Activated naive CD8-positive, alpha-beta T cell treated with anti-CD3 and anti-CD28 coated beads, Interleukin-2, amount 10 ng/mL, durations not matched to agents 7 days and 5 days (primary cell): ENCODE measurements at places on chromosomes 1 and 21. TPM values are rescaled to one million over a fixed set of nuclear protein-coding genes. Genes with fewer than 3 reads are reported as not detected.

AQP10 gene
- total RNA-seq = not detected

S100A9 gene
- total RNA-seq = 4.5 TPM

S100A2 gene
- not detected for total RNA-seq

PRELP gene
- not detected for total RNA-seq

CLCC1 gene
- 19.3 TPM for total RNA-seq

NGF gene
- not detected for total RNA-seq

RABGAP1L gene
- 69.9 TPM for total RNA-seq

GRCh38 chr1:233406339-233406960 lies 78.9 kb downstream of the MAP3K21 start:
- no peak for DNase-seq
- H3K36me3 ChIP-seq = peaks cover 2% of the 10 kb centered on the region
- peak overlapping the region; percentile 2 for H3K27ac ChIP-seq
- peaks cover 20% of the 10 kb centered on the region for H3K27me3 ChIP-seq

GRCh38 chr1:61124078-61124477 lies 41.7 kb downstream of the NFIA start:
- H3K27ac ChIP-seq = no peak overlapping the region
- H3K4me1 ChIP-seq = no peaks in the 10 kb centered on the region
- no peaks in the 10 kb centered on the region for H3K27me3 ChIP-seq

DNA sequence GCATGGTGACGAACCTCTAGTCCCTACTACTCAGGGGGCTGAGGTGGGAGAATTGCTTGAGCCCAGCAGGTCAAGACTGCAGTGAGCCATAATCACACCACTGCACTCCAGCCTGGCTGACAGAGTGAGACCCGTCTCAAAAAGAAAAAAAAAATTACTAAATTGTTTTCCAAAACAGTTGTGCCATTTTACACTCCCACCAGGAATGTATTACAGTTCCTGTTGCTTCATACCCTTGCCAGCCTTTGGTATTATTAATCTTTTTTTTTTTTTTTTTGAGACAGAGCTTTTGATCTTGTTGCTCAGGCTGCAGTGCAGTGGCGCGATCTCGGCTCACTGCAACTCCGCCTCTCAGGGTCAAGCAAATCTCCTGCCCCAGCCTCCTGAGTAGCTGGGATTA lies 55.9 kb downstream of the RPS6KA1 start:
- no peaks in the 10 kb centered on the region for H3K27me3 ChIP-seq
- no peak overlapping the region for H3K27ac ChIP-seq
- H3K36me3 ChIP-seq = no peaks in the 10 kb centered on the region
- H3K4me1 ChIP-seq = peaks cover 11% of the 10 kb centered on the region

- peaks cover 6% of the 10 kb centered on the region for H3K36me3 ChIP-seq
- peaks cover 30% of the 10 kb centered on the region for H3K4me1 ChIP-seq
- no peaks in the 10 kb centered on the region for H3K27me3 ChIP-seq
- DNase-seq = no peak
- peak overlapping the region; percentile 85 for H3K27ac ChIP-seq
- no peak overlapping the region for H3K4me3 ChIP-seq
These were observed 34.8 kb downstream of the RIMS3 start for GRCh38 chr1:40630488-40631223.

DNA sequence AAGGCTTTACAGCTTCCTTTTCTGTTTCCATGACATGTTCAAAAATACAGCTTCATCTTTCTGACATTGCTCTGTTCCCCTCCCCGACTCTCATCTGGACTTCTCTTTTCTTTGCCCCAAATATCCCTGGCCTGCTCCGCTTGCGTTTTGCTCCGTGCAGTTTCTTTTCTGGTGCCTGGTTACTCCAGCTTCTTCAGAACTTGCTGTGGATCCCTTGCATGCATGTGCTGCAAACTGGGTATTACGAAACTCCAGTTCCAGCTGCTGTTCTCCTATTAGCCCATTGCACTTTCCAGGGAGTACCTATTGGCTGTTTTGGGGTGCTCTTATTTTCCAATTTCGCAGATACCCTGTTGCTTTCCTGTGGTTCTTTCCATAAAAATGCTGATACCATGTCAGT lies 9.9 kb upstream of the NDC1 start:
- H3K4me3 ChIP-seq = no peak overlapping the region
- peaks cover 3% of the 10 kb centered on the region for H3K36me3 ChIP-seq
- H3K27me3 ChIP-seq = peaks cover 4% of the 10 kb centered on the region
- H3K4me1 ChIP-seq = no peaks in the 10 kb centered on the region
- no peak overlapping the region for H3K27ac ChIP-seq

DNA sequence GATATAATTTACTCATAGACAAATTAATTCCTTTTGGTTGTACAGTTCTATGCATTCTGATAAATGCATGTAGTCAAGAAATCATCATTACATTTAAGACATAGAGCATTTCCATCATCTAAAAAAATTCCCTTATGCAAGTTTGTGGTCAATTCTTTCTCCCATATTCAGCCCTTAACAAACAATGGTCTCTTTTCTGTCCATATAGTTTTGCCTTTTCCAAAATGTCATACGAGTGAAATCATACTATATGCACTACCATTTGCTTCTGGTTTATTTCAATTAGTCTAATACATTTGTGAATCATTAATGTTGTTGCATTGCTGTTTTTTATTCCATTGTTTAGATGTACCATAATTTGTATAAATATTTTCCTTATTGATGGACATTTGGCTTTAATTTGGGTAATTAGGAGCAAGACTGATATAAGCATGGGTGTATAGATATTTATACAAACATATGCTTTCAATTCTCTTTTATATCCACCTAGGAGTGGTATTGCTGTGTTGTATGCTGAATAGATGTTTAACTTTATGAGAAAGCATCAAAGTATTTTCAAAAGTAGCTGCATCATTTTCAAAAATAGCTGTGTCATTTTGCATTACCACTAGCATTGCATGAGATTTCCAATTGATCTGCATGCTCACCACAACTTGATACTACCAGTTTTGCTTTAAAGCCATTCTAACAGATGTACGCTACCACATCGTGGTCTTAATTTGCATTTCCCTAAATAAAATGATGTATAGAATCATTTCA lies 397.0 kb upstream of the ADAMTS5 start:
- no peaks in the 10 kb centered on the region for H3K36me3 ChIP-seq
- H3K4me1 ChIP-seq = no peaks in the 10 kb centered on the region
- H3K4me3 ChIP-seq = no peak overlapping the region
- no peaks in the 10 kb centered on the region for H3K27me3 ChIP-seq

- H3K27me3 ChIP-seq = peaks cover 18% of the 10 kb centered on the region
- DNase-seq = no peak
- H3K4me3 ChIP-seq = no peak overlapping the region
- H3K4me1 ChIP-seq = no peaks in the 10 kb centered on the region
- no peak overlapping the region for H3K27ac ChIP-seq
These were observed 47.5 kb downstream of the ROR1 start for GRCh38 chr1:63821091-63822005.

DNA sequence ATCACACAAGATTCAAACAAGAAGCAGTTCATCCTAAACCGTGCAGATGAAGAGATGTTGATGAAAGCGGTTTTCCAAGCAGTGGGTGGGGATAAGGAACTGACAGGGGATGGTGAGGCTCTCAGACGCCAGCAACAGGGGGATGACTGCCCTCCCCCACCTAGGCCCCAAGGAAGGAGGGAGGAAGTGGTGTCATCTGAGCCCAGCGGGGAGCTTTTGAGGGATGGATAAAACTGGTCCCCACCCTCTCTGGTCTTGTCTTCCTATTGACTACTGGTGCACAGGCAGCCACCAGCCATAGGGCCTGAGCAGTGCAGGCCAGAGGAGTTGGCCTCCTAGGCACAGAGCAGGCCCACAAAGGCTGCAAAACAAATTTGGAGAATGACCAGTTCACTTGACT lies 175.5 kb downstream of the HUNK start:
- no peaks in the 10 kb centered on the region for H3K4me1 ChIP-seq
- no peak overlapping the region for H3K27ac ChIP-seq
- H3K27me3 ChIP-seq = no peaks in the 10 kb centered on the region
- no peak for DNase-seq
- H3K4me3 ChIP-seq = no peak overlapping the region
- H3K36me3 ChIP-seq = no peaks in the 10 kb centered on the region

DNA sequence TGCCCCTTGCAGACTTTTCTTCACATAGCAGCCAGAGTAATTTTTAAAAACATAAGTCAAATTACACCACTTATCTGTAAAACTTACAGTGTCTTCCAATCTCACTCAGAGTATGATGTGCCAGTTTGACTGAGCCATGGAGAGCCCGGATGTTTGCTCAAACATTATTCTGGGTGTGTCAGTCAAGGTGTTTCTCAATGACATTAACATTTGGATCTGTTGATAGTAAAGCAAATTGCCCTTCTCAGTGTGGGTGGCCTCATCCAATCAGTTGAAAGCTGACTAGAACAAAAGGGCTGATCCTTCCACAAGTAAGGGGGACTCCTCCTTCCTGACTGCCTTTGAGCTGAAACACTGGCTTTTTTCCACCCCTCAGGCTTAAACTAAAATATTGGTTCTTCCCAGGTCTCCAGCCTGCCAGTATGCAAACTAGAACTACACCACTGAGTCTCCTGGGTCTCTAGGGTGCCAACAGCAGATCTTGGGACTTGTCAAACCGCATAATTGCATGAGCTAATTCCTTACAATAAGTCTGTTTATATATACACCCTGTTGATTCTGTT lies 157.9 kb upstream of the CTTNBP2NL start:
- H3K36me3 ChIP-seq = no peaks in the 10 kb centered on the region
- H3K27ac ChIP-seq = no peak overlapping the region
- H3K4me1 ChIP-seq = no peaks in the 10 kb centered on the region
- H3K27me3 ChIP-seq = peaks cover 4% of the 10 kb centered on the region
- H3K4me3 ChIP-seq = no peak overlapping the region
- DNase-seq = no peak

GRCh38 chr1:189350983-189351616 lies 1126.6 kb downstream of the BRINP3 start:
- no peaks in the 10 kb centered on the region for H3K27me3 ChIP-seq
- DNase-seq = no peak
- H3K36me3 ChIP-seq = no peaks in the 10 kb centered on the region
- no peak overlapping the region for H3K27ac ChIP-seq
- H3K4me1 ChIP-seq = no peaks in the 10 kb centered on the region

DNA sequence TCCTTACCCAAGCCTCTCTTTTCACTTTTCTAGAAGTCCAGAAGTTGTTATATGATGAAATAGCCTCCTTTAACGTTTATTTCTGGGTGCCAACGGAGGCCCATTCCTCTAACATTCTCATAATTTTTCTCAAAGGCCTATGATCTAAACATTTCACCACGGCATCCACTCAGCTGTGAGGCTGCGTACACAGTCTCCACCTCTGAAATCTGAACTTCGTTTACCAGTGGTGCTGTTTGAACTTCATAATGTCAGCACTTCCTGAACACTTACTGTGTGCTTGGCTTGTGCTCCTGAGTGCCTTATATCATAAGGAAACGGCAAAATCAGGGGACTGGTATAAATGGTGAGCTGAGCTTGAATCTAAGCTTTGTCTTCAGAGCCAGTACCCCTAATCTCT lies 12.0 kb upstream of the RBP7 start:
- H3K36me3 ChIP-seq = peaks cover 3% of the 10 kb centered on the region
- no peaks in the 10 kb centered on the region for H3K27me3 ChIP-seq
- H3K4me3 ChIP-seq = no peak overlapping the region
- no peaks in the 10 kb centered on the region for H3K4me1 ChIP-seq

DNA sequence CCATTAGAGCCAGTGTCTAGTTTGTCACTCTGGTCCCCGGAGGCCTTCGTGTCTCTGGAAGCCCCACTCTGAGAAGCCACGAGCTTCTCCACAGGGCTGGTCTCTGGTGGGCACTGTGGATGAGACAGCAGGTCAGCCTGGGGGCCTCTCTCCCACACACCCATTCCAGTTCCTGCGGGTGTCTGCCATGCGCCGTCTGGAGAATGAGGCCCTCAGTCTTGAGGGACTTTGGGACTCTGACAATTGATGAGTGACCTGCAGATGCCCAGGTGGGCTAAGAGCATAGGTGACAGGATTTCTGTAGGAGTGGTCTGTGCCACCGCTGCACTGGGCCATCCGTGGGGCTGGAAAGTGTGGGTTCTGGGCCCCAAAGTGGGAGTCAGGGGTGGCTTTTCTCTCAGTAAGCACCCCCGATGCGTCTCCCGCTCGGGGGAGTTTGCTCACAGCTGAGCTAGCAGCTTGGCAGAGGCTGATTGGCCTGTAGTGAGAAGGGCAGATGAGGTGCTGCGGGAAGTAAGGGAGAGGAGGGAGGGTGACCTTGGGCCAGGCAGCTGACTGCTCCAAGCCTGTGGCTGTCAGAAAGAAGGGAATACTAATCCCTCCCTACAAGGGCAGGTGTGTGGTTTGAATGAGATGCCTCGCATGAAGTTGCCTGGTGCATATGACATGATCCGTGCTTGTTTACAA lies 26.4 kb downstream of the LHX4 start:
- peaks cover 2% of the 10 kb centered on the region for H3K4me1 ChIP-seq
- H3K4me3 ChIP-seq = no peak overlapping the region
- no peak overlapping the region for H3K27ac ChIP-seq
- no peaks in the 10 kb centered on the region for H3K27me3 ChIP-seq
- no peaks in the 10 kb centered on the region for H3K36me3 ChIP-seq
- DNase-seq = no peak

GRCh38 chr1:60896701-60897363 lies 185.5 kb upstream of the NFIA start:
- DNase-seq = no peak
- no peaks in the 10 kb centered on the region for H3K4me1 ChIP-seq
- H3K27ac ChIP-seq = no peak overlapping the region

DNA sequence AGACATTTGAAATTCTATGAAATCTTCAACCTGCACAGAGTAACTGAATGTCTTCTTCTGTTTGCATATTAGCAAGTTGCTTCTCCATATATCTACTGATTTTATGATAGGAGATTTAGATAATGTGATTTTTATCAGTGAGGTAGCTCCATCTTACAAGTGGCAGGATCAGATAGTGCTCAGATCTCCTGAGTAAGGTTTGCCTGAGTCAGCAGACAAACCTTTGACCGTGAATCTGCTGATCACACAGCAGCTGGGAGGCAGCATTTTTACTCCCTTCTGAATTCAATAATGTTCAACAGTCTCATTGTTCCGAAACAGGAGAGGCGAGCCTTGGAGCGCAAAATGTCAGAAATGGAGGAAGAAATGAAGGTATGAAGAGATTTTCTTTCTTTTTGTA lies 141.4 kb downstream of the SYT2 start:
- DNase-seq = no peak
- H3K4me1 ChIP-seq = peaks cover 12% of the 10 kb centered on the region
- H3K36me3 ChIP-seq = peaks cover 5% of the 10 kb centered on the region
- H3K27me3 ChIP-seq = no peaks in the 10 kb centered on the region
- no peak overlapping the region for H3K4me3 ChIP-seq
- no peak overlapping the region for H3K27ac ChIP-seq

GRCh38 chr21:39047046-39047445 lies 136.2 kb downstream of the PSMG1 start:
- no peak overlapping the region for H3K27ac ChIP-seq
- no peak for DNase-seq
- H3K4me1 ChIP-seq = no peaks in the 10 kb centered on the region
- no peaks in the 10 kb centered on the region for H3K27me3 ChIP-seq
- H3K36me3 ChIP-seq = no peaks in the 10 kb centered on the region

DNA sequence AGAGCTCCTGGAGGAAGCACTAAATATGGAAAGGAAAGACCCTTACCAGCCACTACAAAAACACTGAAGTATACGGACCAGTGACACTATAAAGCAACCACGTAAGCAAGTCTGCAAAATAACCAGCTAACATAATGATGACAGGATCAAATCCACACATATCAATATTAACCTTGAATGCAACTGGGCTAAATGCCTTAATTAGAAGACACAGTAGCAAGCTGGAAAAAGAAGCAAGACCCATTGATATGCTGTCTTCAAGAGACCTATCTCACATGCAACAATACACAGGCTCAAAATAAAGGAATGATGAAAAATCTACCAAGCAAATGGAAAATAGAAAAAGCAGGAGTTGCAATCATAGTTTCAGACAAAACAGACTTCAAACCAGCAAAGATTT lies 31.0 kb downstream of the C1orf185 start:
- no peak overlapping the region for H3K27ac ChIP-seq
- no peaks in the 10 kb centered on the region for H3K36me3 ChIP-seq
- H3K4me1 ChIP-seq = no peaks in the 10 kb centered on the region
- peaks cover 28% of the 10 kb centered on the region for H3K27me3 ChIP-seq
